NCI-H187 treated with DMSO at 0.1 percent for 48 hours (cell line): ENCODE measurements at places on chromosomes 11 and 22.

- DNase-seq = no peak
These were observed 845 bp downstream of the MPPED2 start for GRCh38 chr11:30585125-30585891.

DNA sequence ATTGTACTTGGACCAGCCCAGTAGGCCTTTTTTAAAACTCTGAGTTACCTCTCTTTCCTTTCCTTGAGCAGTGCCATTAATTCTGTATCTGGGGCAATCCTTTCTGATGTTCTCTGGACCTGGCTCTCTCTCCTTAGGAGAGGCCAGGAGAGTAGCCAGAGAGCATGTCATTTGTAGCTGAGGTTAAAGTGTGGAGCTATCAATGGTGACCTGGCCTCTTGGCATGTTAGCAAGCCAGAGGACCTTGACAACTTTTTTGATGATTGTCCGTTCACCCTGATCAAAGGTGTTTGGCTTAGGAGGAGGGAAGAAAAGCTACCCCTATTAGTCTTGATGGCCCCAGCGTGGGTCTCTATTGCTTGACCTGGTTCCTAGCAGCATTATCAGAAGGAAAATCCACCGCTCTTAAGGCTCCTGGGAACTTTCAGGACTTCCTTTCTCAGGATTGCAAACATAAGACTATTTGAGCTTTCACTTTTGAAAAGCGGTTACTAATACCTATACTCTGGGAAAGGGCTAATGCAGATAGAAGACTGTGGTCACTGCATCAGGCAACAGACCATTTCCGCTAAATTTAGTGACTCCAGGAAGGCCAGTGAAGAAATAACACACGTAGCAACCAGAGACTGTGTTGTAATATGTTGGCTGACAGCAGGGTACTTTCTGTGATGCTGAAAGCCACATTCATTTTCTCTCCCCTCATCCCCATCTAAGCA, 18.2 kb downstream of the LIMK2 start:
- DNase-seq = no peak

DNA sequence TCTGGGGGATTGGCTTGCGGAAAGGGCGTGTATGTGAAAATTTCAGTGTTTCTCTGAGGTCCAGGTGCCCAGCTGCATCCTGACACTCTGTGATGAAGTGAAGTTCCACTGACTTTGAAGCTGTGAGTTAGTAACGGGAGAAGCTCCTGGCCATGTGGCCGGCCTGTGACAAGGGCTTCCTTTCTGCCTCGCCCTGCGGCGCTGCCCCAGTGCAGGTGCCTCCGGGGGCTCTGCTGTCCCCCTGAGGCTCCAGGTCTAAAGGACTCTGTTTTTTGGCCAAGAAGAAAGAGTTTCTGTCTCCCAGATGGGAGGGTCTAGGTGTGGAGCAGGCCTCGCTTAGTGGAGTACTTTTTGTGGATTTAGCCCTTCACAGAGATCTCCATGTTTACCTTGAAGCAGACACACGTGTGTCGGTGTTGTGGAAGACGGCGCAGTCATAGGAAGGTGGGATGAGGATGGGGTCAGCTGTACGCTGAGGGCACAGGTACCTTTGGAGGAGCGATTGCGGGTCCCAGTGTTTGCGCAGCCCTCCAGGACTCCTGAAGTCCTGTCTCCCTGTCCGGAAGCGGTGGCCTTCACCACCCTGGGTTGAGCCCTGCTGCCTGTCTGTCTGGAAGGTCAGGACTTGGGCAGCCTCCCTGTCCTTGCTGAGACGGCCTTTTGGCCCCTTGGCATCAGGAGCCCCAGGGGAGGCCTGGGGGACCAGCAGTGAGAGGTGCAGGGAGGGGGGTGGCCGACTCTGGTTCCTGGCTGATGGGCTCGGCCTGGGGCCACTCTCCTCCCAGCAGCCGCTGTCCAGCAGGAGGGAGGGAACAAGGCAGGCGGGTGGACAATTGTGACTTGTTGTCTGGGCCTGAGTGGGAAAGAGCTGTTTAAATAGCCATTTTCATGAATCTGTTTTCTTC, 1249.3 kb downstream of the BRD1 start:
- no peak for DNase-seq

DNA sequence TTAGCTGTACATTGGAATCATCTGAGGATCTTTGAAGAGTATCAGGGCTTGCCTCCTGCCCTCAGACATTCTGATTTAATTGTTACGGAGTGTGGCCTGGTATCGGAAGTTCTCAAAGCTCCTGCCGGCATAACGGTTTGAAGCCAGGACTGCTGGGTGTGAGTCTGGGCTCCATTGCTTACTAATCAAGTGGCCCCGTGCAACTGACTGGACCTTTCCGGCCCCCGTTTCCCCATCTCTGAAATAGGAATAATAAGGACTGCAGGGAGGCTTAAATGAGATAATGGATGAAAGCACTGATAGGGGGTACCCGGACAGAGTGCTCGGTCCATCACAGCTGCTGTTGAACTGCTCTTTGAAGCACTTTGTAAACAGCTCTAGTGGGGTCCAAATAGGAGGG, 1.7 kb downstream of the PLEKHB1 start:
- DNase-seq = no peak

DNA sequence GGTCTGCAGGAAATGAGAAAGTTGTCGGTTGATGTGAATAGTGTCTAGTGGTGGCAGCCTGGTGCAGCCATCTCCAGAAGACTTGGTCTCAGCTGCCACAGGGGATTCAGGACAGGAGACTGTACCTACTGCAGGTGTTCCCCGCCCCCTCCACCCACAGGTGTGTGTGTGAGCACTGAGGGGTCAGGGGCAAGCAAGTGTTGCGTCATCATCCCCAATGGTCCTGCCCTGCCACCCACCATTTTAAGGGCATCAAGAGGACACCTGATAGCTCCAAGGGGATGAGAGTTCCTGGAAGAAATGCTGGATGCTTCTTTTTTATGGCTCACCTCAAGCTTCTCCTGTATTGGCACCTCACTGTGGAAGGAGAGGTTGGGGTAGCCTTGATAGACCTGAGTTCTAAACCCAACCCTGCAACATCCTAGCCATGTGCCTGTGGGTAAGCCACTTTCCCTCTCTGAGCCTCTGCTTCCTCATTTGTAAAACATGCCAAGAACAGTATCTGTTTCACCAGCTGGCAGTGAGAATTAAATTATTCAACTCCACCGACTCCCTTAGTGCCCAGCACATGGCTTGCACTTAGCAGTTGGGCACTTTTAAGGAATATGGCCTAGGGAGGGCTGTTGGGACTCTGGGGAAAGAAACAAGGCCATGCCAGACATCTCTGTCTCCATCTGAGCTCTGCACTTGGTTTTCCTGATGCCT, 6.1 kb downstream of the C11orf91 start:
- no peak for DNase-seq

GRCh38 chr11:61999141-61999975, 31.9 kb upstream of the FTH1 start:
- no peak for DNase-seq

- no peak for DNase-seq
These were observed 32.9 kb downstream of the USP35 start for GRCh38 chr11:78221396-78222315.

DNA sequence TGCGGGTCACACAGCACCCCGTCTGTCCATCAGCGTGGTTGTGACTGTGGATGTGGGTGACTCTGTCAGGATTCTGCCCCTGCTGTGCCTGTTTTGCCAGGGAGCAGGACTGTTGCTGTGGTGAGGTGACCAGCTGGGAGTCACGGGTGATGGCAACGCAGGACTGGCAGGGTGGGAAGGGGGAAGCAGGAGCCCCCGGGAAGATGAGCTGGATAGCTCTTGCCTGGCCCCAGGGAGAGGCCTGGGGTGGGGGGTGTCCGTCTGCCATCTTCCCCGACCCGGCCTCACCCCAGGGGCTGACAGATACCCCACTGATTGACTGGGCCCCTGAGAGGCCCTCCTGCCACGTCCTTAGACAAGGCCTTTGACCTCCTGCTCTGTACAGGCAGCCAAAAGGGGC, 34.3 kb upstream of the TSPAN18 start:
- DNase-seq = no peak

GRCh38 chr22:30824096-30824495, 129.4 kb downstream of the OSBP2 start:
- no peak for DNase-seq

GRCh38 chr22:21942407-21943343, 10.0 kb downstream of the PPM1F start:
- DNase-seq = no peak

DNA sequence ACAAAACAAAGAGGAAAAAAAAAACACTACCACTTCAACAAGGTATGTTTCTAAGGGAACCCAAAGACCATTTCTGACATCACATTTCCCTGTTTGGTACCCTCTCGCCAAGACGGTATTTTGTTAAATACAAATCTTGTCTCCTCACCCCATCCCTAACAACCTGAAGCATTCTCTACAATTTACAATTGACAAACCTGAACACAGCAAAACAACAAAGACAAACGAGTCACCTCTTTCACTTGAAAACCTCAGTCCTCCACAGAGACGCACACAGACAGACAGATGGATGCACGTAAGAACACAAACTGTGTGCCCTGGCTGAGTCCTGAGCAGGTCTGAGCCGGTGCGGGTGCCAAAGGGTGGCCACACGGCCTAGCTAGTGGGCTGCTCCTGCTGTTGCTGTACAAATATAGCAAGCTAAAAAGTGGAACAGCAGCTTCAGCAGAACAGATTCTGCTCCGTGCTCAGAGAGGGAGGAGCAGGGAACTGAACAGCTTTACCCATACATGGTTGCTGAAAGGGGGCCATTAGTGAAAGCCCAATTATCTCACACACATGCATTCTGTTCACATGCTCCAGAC, 28.5 kb downstream of the CELF1 start:
- DNase-seq = no peak

DNA sequence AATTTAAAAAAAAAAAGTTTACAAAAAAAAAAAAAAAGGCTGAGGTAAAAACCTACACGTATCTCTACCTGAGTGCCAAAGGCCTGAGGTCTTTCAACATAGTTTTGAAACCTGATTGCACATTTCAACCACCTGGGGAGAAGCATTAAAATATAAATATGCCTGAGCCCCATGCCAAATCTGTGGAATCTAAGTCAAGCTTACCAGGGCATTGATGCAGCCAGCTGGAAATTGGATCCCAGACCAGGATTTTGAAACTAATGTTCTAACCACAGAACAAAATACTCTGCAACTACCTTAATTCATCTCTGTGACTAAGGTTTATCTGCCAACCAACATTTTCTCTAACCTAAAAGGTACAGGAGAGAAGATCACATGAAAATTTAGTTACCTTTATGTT, 38.8 kb upstream of the CHRNA10 start:
- DNase-seq = no peak

DNA sequence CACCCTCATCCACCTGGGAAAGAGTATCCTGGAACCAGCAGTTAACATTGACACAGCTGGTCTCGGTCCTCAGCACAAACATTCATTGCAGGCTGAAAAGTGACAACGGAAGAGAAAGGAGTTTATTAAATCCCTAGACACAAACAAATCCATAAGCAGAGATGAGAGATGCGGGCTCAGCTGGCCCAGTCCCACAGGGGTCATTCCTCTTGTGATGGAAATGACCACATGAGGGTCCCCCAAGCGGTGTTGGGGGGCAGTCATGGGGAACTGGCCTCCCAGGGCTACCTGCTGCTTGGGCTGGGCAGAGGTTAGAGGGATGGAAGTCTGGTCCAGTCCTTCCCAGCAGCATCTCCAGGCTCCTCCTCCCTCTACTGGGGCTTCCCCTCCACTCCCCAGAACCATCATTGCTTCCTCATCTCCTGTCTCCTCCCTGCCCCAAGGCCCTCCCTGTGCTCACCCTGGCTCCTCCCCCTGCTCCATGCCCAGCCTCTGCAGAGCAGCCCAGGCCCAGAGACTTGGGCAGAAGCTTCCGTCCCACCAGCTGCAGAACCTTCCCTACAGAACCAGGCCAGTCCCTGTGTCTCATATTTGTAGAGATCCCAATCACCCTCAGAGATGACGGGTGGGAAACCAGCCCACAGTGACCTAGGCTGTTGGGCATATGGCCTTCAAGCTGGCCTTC, 5.4 kb upstream of the IGLL5 start:
- DNase-seq = no peak

DNA sequence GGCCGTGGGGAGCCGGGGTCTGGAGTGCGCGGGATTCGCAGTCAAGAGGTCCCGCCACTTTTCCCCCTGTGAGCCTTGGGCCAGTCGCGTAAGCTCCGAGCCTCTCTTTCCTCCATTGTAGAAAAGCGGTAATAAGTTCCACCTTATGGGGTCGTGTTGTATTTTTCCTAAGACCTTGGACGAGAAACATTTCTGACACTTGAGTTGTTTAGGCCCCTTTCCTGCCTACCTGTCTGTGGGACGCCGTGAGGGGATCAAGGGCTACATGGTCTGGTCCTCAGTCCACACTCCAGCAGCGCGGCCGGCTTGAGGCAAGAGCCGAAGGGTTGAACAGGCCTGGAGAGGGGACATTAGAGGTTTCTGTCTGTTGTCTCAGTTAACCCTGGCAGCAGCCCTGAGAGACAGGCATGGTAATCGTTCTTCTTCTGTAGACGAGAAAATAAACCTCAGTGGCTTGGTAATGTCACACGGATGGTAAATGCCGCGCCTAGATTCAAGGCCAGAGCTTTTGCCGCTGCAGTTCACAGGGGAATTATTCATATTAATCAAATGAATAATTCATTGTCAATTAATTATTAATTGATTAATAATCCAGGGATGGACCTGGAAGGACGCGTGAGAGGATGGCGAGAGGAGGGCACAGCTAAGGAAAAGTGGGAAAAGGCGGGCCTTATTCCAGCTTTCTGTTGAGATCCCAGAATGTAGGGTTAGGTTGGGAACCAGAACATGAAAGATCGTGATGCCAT, 545 bp downstream of the FEN1 start:
- DNase-seq = no peak

DNA sequence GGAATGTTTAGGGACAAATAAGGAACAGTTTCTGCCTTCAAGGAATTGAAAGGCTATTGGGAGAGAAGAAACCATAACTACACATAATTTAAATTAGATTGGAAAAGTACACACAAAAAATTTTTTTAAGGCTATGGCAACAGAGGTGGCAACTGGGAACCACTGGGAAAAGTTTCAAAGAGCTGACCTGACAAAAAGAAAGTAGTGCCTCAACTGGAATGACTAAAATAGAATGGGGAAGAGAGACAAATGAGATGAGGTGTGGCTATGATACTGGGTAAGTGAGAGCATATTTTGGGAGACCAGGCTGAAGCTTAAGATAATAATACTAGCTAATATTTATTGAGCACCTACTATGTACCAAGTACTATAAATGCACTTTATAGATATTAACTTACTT, 2.9 kb upstream of the AKIP1 start:
- DNase-seq = no peak

GRCh38 chr11:31655483-31655882, 145.9 kb downstream of the ELP4 start:
- DNase-seq = no peak

GRCh38 chr11:74004046-74004695, 4.7 kb downstream of the UCP3 start:
- DNase-seq = no peak

GRCh38 chr11:69310351-69310750, 16.4 kb downstream of the MYEOV start:
- no peak for DNase-seq
